Fibroblast of lung (primary cell): ENCODE measurements at places on chromosomes 2 and 18. TPM values are rescaled to one million over a fixed set of nuclear protein-coding genes. Genes with fewer than 3 reads are reported as not detected.
A peak's percentile ranks its signal among the peaks of the same experiment; 100 is the strongest.

GRCh38 chr2:10810202-10811161 lies 2.1 kb downstream of the PDIA6 start:
- DNase-seq = peak; percentile 42

GRCh38 chr2:99480390-99480789 lies 9.4 kb downstream of the REV1 start:
- no peak for DNase-seq

- DNase-seq = peak; percentile 65
Measured at GRCh38 chr2:55618275-55619055, 1.0 kb upstream of the PPP4R3B start.

TRIM43 gene
- total RNA-seq = not detected in 2 replicates

GRCh38 chr2:161312996-161313395 lies 4.8 kb downstream of the PSMD14 start:
- DNase-seq = peak; percentile 63

DNA sequence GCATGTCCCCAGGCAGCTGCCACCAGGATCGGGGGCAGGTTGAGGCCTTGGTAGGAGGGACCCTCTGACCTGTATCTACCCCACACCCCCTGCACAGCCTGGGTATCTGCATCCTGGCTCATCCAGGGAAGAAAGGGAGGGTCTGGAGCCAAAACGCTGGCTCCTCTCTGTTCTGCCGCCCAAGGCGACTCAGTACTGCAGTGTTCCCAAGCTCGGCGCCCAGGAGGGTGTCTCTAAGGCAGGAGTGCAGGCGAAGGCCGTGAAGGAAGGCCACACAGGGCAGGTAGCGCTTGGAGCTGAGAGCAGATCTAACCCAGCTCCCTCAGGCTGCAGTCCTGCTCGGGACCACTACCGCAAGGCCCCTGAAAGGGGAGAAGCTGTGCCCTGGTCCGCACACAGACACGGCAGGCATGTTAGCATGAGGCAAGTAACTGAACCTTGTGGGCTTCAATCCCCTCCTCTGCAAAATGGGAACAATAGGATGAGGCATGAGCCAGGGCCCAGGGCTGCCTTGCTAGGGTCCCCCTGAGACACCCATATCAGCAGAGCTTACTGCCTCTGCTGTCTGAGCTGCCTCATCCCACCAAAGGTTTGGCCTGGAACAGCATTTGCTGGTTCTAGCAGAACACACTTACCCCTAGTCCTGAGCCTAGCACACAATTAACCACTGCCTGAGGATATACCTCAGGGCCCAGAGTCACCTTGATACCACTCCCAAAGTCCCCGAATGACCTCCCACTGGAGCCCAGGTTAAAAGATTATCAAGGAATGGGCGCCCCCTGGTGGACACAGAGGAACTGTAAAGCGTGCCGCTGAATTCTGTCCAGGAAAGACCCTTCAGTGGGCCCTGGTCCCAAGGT lies 6.5 kb downstream of the PTMA start:
- peak; percentile 47 for DNase-seq

MFF gene
- total RNA-seq = 77.9 and 93.0 TPM in 2 replicates

DNA sequence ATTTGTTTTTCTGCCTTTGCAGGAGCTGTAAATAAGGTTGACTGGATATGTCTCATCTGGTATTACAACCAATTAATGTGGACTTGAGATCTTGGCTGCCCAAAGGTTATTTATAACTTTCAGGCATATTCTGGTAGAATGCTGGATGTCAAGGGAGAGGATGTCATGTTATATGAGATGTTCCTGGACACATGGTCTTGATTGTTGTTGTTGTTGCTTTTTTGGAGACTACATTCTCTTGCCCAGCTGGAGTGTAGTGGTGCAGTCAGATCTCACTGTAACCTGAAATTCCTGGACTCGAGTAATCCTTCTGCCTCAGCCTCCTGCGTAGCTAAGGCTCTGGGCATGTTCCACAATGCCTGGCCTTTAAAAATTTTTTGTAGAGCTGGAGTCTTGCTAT lies 83.3 kb downstream of the LCLAT1 start:
- no peak for DNase-seq

DNA sequence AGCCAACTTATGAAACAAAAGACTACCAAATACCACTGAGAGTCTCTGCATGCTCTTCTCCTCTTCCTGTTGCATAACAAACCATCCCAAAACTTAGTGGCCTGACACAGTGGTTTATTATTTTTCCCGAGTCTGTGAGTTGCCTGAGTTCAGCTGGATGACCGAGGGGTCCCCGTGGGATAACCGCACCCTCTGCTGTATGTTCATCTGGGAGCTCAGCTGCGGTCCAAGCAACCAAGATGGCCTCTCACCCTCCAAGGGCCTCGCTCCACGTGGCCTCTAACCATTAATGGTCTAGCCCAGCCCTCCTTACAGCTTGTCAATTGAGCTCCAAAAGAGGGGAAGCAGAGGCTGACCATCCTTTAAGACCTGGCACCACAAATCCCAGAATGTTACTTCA lies 17.1 kb downstream of the ITM2C start:
- DNase-seq = no peak

GRCh38 chr2:30412684-30413570 lies 34.1 kb upstream of the LCLAT1 start:
- no peak for DNase-seq

- DNase-seq = no peak
Measured at GRCh38 chr2:234579231-234579962, 82.5 kb upstream of the ARL4C start.

DNA sequence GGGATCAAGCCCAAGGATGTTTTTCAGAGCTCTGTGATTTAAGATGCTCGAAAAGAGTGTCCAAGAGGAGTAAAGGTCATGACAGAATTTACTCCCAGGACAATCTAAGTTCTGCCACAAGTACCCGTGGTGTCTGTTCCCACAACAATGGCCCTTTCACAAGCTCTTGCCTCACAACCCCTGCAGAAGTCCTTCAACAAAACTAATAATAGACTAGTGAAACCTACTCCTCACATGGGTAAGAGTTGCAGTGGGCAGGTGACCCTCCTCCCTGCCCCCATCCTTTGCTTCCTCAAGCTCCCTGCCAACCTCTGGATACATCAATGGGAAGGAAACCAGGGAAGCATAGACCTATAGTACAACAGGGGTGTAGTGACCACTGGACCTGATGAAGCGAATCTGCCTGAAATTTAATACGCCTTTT lies 34.9 kb downstream of the PTCD3 start:
- DNase-seq = no peak

- DNase-seq = peak; percentile 68
Measured at GRCh38 chr2:19349911-19350677, 8.3 kb downstream of the OSR1 start.

GRCh38 chr2:162118166-162119031 lies 33.6 kb downstream of the GCG start:
- peak; percentile 35 for DNase-seq

DNA sequence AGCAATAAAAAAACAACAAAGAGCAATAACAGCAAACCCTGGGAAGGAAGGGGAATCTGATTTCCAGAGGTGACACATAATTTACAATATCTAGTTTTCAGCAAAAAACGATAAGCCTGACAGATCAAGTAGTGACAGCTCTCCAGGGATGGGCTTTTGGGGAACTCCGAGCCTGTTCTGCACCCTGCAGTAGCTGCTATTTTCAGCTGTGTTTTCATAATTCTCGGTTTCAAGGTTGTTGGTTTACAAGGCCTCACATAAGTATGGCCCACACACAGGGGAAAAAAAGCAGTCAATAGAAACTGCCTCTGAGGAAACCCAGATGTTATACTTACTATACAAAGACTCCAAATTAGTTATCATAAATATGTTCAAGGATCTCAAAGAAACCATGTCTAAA lies 67.7 kb upstream of the CTLA4 start:
- DNase-seq = no peak

- no peak for DNase-seq
Measured at GRCh38 chr2:46177461-46178089, 119.6 kb upstream of the EPAS1 start.

GRCh38 chr2:187003611-187004010 lies 154.6 kb upstream of the ZSWIM2 start:
- DNase-seq = no peak

ST8SIA5 gene
- under 0.01 TPM in 2 replicates for total RNA-seq
